Activated T-helper 17 cell treated with anti-CD3 and anti-CD28 coated beads, Interleukin-2, amount 50 U/mL, for 72 hours (primary cell): ENCODE measurements at places on chromosomes 12 and 14. TPM values are rescaled to one million over a fixed set of nuclear protein-coding genes. Genes with fewer than 3 reads are reported as not detected.

The RPL10L gene
- not detected for total RNA-seq

The MAX gene
- total RNA-seq: 105 TPM

The RNFT2 gene
- total RNA-seq: 23.6 TPM

The RNASE2 gene
- not detected for total RNA-seq

The RAB5B gene
- 34.2 TPM for total RNA-seq

The MAP1LC3B2 gene
- 0.97 TPM for total RNA-seq

The P2RX2 gene
- total RNA-seq: not detected

The FIGNL2 gene
- total RNA-seq: 0.53 TPM

The PRPH gene
- total RNA-seq: not detected

The MFAP5 gene
- not detected for total RNA-seq

The DIO2 gene
- total RNA-seq: 0.13 TPM

The CLEC9A gene
- not detected for total RNA-seq

The POU6F1 gene
- 25.2 TPM for total RNA-seq

The TRIM9 gene
- total RNA-seq: 1.2 TPM

The NYNRIN gene
- total RNA-seq: 0.04 TPM

The PKP2 gene
- total RNA-seq: not detected

The ACACB gene
- 7.4 TPM for total RNA-seq

The SERPINA12 gene
- total RNA-seq: not detected

The ACSM4 gene
- not detected for total RNA-seq

The FOXM1 gene
- total RNA-seq: 134 TPM

The GARIN6 gene
- not detected for total RNA-seq

The RDH16 gene
- 0.11 TPM for total RNA-seq

The OASL gene
- total RNA-seq: 5.2 TPM

The EVL gene
- total RNA-seq: 560 TPM

The TMEM263 gene
- 40.9 TPM for total RNA-seq

The ADAMTS20 gene
- not detected for total RNA-seq

The AQP2 gene
- not detected for total RNA-seq

The CAPS2 gene
- total RNA-seq: 6.0 TPM

The KRT86 gene
- 0.56 TPM for total RNA-seq

The ITPK1 gene
- total RNA-seq: 48.9 TPM

The ACOT4 gene
- 1.4 TPM for total RNA-seq

The KRT74 gene
- not detected for total RNA-seq

The LTB4R gene
- total RNA-seq: 11.6 TPM

The TGM1 gene
- total RNA-seq: 18.2 TPM

The KRT7 gene
- total RNA-seq: 7.6 TPM

The TULP3 gene
- total RNA-seq: 10.2 TPM

The CRIP1 gene
- 271 TPM for total RNA-seq

The CHMP4A gene
- 62.8 TPM for total RNA-seq

The GPR84 gene
- 0.24 TPM for total RNA-seq

The KLRK1 gene
- 0.19 TPM for total RNA-seq

The DTX3 gene
- total RNA-seq: 19.5 TPM

The INSM2 gene
- total RNA-seq: not detected

The POTEG gene
- not detected for total RNA-seq

The TESPA1 gene
- 51.1 TPM for total RNA-seq

The GDF3 gene
- total RNA-seq: not detected

The DPY19L2 gene
- total RNA-seq: 1.1 TPM

The GPR162 gene
- 0.37 TPM for total RNA-seq

The CLEC1B gene
- not detected for total RNA-seq

The TNFAIP2 gene
- total RNA-seq: 3.0 TPM

The RBM23 gene
- 69.5 TPM for total RNA-seq

The PMEL gene
- 0.30 TPM for total RNA-seq

The MANSC4 gene
- not detected for total RNA-seq
